NCI-H1930 (cell line): ENCODE measurements at places on chromosomes 5 and 9.

GRCh38 chr9:18124760-18125159 is 349.2 kb upstream of the ADAMTSL1 start:
- no peak for DNase-seq

DNA sequence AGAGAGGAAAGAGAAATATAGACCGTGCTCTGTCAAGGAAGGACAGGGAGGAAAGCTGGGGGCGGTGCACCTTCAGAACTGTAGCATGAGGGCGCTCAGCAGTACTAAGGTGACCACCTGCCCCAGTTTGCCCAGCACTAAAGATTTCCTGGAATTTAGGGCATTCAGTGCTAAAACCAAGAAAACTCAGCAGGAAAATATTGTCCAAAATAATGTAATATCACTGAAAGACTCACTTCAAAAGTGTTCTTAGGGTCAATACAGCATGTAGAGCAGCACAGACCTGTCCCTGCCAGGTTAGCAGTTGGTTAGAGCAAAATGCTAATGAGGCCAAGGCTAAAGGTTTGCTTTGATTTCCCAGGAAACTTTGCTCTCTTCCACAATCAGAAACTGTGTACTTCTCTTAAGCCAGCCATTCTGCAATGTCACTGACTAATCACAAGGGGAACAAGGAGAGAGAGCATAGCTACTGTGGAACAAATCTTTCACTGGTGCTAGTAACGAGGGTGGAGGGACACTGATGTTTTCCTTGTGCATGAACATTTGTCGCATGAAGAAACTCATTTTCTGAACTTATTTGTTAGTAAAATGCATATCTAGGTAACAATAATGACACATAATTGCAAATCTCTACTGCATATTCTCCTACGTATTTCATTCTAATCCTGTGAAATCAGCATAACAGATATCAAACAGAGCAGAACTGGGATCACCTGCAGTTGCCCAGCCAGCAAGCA is 53.0 kb upstream of the GRAMD2B start:
- no peak for DNase-seq

- DNase-seq, result no peak
These were observed 498.1 kb upstream of the TNC start for GRCh38 chr9:115615821-115616665.

GRCh38 chr5:13994621-13995253 is 50.2 kb upstream of the DNAH5 start:
- DNase-seq, result no peak

DNA sequence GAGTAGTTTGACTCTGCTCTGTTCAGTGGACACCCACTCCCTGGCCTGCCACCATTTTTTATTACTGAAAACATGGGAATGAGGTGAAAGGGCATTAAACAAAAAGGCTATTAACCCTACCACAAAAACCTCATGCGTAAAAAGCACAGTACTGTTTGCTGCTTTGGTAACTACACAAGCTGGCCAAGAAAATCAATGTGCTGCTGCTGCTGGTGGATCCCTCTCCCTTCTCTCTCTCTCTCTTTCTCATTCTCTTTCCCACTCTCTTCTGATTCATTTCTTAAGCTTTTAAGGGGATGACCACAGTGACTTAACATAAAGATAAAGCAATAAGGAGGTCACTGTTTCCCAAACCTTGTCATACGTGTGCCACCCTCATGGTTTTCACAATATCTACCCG is 183.2 kb upstream of the TBC1D2 start:
- DNase-seq, result no peak

DNA sequence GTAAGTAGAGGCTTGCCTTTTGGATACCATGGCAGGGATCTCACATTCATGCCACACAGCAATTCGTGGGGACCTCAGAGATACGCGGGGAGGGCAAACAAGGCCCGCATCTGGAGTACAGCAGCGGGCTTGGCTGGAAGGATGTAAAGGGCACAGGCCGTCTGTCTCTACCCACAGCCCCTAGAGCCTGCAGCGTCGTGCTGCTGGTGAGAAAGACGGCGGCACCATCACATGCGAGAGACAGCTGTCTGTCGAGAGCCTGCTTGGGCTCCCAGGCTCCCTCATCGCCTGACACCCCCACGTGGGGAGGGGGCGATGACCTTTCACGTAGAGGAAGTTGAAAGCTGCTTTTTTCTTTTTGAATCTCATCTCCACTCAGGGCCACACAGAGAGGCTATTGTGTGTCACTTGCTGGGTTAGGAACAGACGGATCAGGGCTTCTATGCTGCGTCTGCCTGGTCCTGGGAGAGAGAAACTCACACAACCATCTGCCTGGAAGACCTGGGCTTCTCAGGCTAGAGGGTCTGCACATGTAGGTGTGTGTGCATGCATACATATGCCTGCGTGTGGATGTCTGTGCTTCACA is 134.6 kb upstream of the PPP1R26 start:
- DNase-seq, result no peak

DNA sequence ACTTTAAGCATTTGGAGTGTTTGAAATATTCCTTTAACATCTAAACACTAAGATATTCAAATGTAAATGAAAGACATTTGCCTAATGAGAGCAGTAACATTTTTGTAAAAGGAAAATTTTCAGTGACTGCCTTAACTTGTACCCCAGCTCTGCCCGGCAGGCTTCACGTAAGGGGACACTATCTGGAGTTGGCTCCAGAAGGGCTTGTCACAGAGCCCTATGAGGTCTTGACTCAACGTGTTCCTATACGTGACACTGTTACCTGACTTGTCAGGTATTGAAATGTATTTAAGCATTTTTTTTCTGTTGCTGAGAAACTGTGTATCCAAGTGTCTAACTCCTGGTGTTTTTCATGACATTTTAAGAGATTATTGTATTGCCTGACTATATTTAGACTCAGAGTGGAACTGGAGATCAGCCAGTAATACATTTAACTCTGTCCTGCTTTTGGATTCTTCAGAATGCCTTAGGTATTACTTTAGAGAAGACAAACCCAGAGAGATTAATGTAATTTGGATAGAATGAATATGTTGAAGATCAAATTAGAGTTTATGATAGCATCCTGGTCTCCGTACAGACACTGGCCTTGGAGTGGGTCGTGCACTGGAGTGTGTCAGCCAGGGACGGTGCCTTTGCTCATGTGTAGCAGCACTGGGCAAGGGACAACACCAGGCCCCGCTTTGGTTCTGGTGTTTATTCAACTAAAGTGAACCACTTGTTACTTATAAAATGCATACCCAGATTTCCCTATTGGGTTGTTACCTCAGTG is 34.6 kb upstream of the PHF2 start:
- no peak for DNase-seq

GRCh38 chr5:1297243-1297642 is 2.4 kb upstream of the TERT start:
- DNase-seq, result no peak

DNA sequence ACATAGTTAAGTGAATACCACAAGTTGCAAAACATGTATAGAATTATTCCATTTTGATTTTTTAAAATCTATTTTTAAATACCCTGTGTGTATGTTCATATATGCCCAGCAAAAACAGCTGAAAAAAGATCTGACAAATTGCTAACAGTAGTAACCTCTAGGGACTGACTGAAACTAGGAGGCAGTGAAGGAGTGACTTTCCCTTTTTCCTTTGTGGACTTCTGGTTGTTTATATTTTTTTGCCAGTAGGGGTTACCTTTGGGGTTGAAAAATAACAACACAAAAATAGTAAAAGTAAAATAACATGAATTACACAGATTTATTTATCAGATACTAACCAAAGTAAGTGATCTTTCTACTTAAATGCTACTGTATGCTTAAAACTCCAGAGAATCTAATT is 2.9 kb downstream of the MEGF9 start:
- DNase-seq, result no peak

GRCh38 chr5:135309391-135310327 is 89.4 kb downstream of the MACROH2A1 start:
- no peak for DNase-seq

DNA sequence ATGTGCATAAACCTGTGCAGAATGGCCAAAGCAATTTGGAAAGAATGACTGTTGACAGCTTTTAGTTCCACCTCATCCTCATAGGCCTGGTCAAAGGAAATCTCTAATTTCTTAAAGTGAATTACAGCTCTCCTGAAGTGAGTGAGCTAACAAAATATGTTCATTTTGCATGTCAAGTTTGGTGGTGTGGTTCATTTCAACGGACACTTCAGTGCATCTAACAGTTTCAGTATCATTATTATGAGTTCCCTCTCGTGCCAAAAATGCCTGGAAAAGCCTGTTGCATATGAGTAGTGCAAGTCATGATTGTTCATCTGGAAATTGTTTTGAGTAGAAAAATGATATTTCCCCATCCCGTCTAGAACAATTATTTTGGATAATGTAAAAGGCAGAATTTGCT is 53.2 kb upstream of the HMHB1 start:
- no peak for DNase-seq

DNA sequence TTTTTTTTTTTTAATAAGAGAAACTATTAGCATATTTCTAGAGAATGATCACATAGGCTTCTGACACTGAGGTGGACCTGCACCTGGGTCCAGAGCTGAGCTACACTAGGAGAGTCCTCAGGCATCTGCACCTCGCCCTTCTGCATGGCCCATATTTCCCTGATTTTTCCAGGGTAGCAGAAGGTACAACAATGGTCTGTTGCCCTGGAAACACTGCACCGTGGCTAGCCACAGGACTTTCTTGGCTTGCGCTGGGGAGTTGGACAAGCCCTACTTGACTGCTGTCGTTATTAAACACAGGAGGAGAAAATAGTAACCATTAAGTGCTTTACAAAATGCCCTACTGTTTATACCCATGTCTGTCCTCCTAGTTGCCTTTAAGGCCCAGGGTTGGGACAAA is 615.7 kb upstream of the MEF2C start:
- DNase-seq, result no peak

- no peak for DNase-seq
These were observed 280.4 kb downstream of the TLE1 start for GRCh38 chr9:81408951-81409350.
